ENCODE measurements at places on chromosomes 3 and 15.

GRCh38 chr15:26069231-26069641, 206.1 kb upstream of the ATP10A start:
- DNase-seq = no peak

DNA sequence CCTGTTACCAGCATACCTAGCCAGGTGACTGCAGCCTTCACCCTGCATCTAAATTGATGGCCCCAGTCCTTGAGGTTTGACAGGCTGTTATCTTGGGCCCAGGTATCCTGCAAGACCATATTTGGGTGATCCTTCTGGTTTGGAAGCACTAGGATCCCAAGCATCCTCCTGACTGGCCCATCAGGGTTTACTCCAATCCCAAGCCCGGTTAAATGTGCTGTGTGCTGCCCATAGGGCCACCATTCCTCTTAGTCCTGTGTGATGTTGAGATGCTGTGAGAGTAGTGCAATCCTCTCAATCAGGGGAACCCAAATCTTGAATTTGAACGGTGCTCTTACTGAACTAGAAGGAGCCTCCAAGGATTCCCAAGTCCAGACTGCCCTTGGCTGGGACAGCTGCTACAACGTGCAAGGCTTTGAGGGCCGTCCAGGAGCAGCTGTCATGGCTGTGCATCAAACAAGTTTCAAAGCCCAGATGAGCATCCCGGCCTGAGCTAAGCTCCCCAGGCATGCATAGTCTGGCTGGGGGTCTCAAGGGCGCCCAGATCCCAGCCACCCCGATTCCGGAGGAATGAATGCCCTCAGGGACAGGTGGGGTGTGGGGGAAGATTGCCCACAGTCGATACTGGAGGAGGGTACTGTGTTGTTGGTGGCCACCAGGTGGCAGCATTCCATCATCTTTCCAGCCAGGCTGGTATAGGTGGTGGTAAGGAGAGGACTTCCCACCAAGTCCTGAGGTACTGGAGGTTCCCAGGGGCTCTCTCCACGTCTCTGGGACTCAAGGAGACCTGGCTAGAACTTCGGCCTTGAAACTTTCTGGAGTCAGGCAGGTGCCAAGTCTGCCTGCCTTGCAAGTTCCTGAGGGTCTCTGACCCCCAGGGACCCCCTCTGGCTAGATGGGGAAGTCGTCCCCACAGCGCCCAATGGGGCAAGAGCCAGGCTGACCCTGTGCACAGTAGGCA, 32.6 kb downstream of the RBM5 start:
- DNase-seq = no peak

DNA sequence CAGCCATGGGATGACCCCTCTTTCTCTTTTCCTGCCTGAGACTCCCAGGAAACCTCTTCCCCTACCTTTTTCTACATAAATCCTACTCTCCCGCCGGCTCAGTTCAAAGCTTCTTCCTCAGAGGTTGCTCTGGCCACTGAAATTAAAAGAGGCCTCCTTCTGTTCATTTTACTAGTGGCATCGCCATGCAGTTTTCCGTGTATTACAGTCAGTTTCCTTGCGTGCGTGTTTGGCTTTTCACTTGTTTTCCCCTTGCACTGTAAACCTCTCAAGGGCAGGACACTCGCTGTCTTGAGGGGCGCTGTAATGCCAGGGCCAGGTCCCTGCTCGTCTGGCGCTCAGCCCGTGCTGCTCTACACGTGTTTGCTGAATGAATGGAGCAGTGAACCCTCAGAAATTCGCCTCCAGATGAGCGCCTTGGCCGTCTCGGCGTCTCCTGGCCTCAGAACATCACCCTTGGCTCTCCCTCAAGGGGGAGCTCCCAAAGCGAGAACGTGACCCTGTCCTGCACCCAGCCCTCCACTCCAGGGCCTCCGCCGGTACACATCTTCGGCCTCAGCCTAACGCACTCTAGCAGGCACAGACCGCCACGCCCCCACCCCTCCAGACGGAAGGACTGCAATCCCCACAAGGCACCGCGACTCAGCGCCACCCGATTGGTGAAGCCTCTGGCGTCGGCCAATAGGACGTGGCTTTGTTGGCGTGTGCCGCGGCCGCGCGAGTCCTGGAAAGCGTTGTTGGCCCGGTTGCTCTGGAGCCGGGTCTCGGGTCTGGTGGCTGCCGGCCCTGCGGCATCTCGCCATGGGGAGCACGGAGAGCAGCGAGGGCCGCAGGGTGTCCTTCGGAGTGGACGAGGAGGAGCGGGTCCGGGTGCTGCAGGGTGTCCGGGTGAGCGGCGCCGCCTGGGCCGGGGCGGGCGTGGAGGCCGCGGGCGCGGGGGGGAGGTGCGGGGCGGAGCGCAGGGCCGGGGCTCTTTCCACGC, at the start of gene CHCHD6:
CHCHD6 (plus strand) TSS at position 729 of the 982 bp plus-strand sequence; CDS start at position 802, 73 bp downstream.
- DNase-seq = peak; percentile 90

DNA sequence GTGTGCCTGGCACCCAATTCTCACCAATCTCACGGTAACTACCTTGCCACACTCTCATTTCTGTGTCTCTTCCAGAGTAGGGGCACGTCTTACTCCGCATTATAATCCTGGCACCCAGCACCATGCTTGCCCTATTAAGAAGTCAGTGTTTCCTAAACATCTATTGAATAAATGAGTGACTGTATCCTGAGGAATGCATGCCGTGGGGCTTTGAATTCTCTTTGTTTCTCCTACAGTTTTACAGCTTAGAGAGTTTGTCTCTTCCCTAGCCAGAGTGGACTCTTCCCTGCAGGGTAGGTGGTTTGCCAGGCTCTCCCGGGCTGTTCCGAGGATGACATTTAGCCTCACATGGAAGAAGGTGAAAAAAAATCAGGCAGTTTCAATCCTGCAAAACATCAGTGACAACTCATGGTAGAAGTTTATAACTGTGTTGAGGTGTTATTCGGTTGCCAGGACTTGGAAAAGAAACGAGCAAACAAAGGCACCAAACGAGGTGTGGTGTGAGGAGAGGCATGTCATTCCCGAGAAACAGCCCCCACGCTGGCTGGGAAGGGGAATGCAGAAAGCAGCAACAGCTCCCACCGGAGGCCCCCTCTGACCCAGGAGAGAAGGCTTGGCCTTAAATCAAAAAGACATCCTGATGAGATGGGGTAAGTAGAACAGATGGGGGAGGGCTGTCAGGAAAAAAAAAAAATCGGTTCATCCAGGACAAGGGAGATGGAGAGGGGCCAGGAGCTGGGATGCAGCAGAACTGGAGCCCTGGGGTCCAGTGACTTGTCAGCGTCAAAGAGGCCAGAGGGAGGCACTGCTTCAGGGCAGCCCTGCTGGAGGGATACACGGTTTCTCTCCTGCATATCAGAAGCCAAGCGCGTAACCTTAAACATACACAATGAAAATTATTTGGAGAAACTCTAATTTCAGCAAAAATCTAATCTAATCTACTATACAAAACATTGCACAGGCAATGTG, 168.4 kb upstream of the ARRDC4 start:
- DNase-seq = no peak

DNA sequence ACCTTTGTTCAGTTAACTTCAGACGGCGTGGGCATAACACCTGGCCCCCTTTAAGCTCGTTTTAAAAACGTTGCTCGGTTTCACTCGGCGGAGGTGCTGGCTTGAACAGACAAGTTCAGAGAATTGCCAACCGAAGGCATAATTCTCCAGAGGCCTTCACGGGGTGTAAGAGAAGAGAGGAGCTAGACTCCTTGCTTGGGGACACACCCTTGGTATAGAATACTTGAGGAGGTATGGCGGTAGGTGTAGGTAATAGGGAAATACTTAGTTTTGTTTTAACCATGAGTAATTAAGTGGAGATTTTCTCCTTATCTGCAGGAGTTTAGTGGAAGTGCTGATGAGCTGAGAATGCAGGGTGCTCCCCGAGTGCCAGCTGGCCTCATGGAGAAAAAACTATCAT, 921 bp downstream of the FBXL2 start:
- DNase-seq = no peak

- no peak for DNase-seq
These were observed 115.7 kb upstream of the TSPAN3 start for GRCh38 chr15:77186594-77187011.

GRCh38 chr3:113063126-113063894, 72.5 kb downstream of the GTPBP8 start:
- no peak for DNase-seq

DNA sequence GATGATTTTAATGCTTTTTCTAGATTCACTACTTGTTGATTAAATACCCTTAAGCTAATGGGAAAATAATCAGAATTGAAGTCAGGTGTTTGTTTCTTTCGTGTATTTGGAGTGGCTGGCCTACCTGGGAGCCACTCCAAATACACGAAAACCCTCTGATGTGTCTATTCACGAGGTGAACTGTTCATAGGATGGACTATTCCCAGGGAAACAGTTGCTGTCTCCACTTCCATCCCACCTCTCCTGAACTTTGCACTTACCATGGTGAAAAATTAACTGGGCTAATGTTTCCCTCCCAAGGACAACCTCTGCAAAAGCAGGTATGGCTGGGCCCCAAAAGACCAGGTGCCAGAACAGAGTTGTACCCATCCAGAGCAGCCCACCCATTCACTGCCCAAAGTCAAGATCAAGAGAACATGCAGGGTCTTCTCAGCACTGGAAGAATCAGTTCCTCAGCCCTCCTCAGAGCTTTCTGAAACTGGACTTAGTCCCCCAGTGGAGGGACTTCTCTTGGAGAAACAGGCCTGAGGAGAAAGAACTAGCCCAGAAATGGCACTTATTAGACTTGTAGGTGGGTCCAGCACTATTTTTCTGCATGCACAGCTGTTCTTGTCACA, 2.9 kb upstream of the SMAD3 start:
- DNase-seq = no peak

- DNase-seq = no peak
These were observed 42.9 kb downstream of the ARNT2 start for GRCh38 chr15:80447077-80447476.

DNA sequence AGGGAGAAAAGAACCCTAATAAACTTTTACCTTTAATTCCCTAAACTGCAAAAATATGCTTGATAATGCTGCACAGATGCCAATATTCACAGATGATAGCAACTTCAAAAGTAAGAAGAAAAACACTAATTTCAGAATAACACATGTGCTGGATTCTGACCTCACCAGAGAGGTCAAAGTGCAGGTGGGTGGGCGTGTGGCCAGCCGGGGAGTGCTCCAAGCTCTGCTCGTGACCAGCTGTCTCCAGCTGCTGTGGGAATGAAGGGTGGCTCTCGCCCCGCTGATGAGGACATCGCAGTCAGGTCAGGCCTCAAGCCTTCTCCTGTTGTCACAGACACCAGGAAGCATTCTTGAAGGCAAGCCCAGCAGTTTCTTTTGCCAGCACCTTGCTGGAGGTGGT, 57.1 kb downstream of the ADAMTS17 start:
- DNase-seq = no peak

DNA sequence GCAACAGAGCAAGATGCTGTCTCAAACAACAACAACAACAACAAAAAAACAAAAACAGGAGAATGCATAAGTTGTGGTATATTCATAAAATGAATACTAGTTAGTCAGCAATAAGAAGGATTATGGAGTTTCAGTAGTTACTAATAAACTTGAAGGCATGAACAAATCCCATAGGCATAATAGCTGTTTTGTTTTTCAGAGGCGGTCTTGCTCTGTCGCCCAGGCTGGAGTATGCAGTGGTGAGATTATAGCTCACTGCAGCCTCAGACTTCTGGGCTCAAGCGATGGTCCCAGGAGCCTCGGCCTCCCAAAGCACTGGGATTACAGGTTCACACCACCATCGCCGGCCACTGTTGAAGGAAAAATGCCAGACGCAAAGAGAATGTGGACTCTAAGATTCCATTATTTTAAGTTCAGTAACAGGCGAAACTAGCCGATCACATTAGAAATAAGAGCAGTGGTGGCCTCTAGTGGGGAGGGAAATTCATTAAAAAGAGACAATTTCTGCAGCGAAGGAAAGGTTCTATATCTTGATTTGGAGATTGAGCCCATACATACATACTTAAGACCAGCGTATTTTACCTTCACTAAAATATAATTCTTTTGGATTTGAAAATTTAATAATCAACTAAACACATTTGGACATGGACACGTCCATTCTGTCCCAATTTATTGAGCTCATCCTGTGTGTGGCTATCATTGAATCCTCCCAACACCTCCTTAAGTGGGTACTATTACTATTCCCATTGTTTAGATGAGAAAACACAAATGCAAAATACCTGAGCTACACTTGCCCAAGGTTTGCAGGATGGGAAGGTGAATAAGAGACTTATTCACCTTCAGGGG, 27.4 kb upstream of the HDAC11 start:
- DNase-seq = peak; percentile 16

DNA sequence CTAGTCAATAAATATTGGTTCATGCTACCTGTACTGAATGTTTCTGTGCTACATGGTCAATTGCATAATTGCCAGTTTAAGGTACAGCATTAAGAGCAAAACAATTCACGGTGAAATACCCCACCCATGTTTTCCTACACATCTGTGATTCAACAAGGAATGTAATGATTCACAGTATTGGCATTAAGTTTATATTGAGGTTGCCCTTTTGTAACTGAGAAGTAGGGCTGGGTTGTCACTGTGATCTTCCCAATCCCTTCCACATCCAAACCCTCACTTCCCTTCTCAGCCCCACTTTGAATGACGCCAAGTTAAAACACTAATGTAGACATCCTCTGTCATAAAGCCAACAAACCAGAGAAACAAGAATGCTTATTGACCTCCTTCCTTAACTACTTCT, 112.0 kb upstream of the TJP1 start:
- DNase-seq = no peak

GRCh38 chr3:178041931-178042330, 494.3 kb upstream of the KCNMB2 start:
- no peak for DNase-seq

DNA sequence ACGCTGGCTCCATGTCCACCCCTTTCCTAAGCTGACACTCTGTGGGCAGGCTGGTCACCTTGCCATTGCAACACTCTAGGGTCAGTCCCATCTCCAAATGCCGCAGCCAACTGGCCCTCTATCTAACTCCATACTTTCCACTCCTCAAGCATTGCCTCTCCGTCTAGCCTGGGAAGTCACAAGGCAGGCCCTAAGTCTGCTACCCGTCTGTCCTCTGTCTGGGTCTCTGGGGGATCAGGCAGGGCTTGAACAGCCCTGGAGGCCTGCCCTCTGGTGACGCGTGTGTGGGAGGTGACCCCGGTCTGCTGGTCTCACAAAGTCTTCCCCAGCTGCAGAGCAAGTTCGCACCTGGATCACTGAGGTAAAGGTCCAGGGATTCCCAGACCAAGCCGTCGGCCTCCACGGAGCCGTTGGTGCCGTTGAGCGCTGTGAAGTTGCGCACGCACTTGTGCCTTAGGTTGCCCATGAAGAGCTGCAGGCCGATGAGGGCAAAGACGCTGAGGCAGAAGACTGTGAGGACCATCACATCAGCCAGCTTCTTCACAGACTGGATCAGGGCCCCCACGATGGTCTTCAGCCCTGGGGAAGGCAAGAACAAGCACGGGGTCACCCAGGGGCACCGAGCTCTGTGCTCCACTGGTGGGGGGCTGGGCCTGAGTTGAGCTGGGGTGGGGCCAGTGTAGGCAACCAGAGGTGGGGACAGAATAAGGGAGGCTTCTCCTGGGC, 39.9 kb downstream of the SCN5A start:
- DNase-seq = no peak

- no peak for DNase-seq
These were observed 20.3 kb downstream of the PPCDC start for GRCh38 chr15:75043509-75044257.
